ENCODE measurements at places on chromosomes 3 and 15.
A peak's percentile ranks its signal among the peaks of the same experiment; 100 is the strongest.

DNA sequence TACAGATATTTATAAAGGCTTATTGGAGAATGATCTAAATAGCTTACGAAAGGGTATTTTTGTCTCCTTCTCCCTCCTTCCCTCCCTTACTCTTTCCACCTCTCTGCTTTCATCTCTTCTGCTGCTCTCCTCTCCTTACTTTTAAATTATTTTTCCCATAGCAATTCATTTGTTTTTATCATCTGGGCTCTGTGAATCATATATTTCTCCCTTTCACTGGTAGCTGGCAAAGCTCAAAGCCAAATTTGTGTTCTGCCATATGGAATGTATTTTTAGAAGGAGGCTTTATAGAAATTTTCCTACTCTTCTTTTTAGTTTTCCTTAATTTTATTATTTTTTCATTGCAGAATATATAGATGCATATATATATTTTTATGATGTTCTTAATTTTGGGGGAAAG is 385.8 kb downstream of the C3orf38 start:
- no peak for DNase-seq

DNA sequence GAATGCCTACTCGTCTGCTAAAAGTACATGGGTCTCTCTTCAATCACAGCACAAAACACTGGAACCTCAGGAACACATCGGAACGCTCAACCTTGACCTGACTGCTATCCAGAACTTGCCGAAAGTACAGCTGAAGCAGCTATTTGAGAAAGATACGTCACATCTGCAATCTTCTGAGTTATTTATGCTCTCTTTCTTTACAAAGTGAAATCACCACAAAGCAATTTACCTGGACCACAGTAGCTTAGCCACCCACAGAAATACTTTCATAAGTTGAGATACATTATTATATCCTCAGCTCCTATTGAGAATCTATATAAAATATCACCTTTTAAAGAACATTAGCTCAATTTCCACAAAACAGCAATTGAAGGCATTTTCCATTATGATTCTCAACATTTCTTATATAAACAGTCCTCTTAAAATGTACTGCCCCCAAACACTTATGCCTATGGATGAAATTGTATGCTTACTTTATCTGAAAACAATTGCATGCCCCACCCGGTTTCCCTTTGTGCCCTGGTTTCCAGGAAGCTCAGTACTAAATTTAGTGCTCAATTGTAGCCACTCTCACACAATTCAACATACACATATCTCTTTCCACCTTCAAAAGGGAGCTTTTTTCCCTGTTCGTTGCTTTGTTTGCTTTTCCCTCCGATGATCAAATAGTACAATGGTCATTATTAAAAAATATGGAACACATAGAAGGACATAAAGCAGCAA is 31.8 kb downstream of the HEG1 start:
- no peak for DNase-seq

DNA sequence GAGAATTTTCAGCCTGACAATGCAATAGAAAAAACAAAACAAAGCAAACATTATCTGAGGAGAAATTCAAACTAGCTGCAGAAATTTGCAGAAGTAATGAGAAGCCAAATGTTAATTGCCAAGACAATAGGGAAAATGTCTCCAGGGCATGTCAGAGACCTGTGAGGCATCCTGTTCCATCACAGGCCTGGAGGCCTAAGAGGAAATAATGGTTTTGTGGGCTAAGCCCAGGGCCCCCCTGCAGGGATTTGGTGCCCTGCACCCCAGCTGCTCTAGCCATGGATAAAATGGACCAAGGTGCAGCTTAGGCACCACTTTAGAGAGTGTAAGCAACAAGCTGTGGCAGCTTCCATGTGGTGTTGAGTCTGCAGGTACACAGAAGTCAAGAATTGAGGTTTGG is 401.2 kb upstream of the NECTIN3 start:
- no peak for DNase-seq

DNA sequence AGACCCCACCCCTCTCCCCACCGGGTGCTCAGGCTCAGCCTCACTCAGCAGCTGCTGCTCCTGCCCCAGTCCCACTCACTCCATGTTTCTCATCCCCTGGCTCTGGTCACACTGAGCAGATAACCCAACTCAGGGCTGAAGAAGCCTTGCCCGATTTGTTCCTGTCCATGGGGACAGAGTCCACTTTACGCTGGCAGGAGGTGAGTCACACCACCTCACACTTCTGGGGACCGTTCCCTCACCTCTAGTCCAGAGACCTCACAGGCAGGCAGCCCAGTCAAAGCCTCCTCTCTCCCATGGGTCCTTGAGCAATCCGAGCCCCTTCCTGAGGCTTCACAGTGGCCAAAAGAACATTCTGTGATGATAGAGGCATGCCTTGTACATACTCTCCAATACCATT is 1.4 kb downstream of the CIDEC start:
- no peak for DNase-seq

DNA sequence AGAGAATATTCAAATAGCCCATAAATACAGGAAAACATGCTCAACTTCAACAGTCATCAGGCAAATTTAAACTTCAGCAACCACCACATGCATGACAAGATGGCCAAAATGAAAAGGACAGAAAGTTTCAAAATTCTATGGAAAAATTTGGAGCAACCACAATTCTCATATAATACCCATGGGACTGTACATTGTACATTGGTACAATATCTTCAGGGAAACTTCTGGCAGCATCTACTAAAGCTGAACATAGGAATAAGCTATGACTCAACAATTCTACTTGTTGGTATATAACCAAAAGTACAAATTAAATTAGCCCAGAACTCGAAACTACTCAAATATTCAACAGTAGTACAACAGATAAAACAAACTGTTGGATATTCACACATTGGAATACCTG is 847.6 kb downstream of the TBL1XR1 start:
- no peak for DNase-seq

- no peak for DNase-seq
Observed at GRCh38 chr15:62446984-62447383, 281.9 kb upstream of the C2CD4B start.

- DNase-seq, result no peak
Observed at GRCh38 chr3:13580256-13581023, 31.5 kb downstream of the FBLN2 start.

GRCh38 chr3:18809640-18810305 is 338.5 kb upstream of the KCNH8 start:
- no peak for DNase-seq

GRCh38 chr15:22912256-22912655 is 67.9 kb downstream of the CYFIP1 start:
- no peak for DNase-seq

DNA sequence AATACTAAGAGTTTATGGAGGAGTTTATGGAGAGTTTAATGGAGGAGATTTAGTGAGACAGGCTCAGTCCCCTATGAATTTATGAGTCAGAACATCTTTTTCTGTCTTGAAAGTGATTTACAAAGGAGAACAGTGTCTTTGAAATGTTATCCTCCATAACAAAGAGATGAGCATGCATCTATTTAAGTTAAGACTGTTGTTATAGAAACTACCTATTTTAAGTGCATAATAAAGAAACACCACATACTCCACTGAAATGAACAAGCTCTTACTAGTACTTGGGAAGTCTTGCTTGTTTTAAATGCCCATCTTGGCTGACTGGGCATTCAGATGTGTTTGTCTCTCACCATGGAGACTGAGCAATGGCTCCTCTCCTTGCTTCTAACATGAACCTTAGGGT is 118.7 kb upstream of the ACP3 start:
- DNase-seq, result no peak

GRCh38 chr3:61563313-61564271 is 2.2 kb downstream of the PTPRG start:
- peak; percentile 4 for DNase-seq

- no peak for DNase-seq
Observed at GRCh38 chr3:60291115-60291514, 960.1 kb downstream of the FHIT start.

DNA sequence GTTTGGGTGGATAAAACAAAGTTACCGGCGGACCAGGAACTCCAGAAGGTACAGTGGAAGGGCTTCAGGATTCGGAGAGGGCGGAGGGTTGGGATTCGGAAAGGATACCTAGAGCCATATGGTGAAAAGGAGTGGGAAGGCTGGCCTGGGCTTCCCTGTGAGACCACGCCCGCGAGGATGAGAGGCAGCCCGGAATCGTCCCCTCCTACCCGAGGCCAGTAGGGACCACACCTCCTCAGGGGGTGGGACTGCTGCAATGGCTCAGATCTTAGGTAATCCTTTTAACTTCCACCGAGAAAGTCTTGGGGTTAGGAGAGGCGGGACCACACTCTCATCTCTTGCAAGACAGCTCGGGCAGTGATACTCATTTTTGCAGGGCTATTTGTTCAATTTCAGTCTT is 511.3 kb downstream of the OCA2 start:
- DNase-seq, result no peak

- DNase-seq, result no peak
Observed at GRCh38 chr15:66131831-66132230, 121.7 kb downstream of the MEGF11 start.

- no peak for DNase-seq
Observed at GRCh38 chr3:195052939-195053338, 218.0 kb downstream of the XXYLT1 start.

DNA sequence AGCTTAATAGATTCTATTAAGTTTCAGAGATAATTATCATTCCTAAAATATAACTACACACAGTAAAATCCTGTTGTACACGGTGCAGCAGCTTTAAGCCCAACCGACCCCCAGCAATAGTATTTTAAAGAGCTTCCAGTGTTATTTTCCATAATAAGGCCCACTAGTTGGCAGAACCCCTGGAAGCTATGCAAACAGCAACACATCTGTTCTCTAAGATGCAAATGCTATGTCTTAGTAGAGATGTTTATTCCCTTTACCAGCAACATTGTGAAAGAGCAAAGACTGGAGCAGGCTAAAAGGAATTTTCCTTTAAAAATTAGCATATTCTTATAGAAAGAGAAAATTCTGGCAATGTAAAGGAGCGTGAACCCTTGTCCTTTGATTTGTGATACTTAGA is 819.7 kb upstream of the ALCAM start:
- DNase-seq, result no peak

GRCh38 chr15:53203454-53203853 is 413.3 kb upstream of the ONECUT1 start:
- no peak for DNase-seq

DNA sequence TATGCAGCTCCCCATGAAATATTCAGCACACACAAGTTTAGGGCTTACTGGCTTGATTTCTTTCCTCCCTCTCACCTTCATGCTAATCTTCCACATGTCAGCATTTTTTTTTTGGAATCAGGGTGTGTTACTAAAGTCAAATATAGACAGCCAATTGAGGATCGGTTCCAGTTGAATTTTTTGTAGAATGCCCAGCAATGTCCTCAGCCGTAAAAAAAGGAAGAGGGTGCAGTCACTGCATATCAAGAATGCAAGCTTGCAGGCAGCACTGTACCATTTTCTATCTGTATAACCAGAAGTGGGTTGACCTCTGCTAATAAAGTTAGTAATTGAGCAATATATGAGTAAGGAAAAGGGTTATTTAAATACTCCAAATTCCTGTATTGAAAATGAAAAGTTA is 51.4 kb upstream of the CHMP2B start:
- DNase-seq, result no peak

DNA sequence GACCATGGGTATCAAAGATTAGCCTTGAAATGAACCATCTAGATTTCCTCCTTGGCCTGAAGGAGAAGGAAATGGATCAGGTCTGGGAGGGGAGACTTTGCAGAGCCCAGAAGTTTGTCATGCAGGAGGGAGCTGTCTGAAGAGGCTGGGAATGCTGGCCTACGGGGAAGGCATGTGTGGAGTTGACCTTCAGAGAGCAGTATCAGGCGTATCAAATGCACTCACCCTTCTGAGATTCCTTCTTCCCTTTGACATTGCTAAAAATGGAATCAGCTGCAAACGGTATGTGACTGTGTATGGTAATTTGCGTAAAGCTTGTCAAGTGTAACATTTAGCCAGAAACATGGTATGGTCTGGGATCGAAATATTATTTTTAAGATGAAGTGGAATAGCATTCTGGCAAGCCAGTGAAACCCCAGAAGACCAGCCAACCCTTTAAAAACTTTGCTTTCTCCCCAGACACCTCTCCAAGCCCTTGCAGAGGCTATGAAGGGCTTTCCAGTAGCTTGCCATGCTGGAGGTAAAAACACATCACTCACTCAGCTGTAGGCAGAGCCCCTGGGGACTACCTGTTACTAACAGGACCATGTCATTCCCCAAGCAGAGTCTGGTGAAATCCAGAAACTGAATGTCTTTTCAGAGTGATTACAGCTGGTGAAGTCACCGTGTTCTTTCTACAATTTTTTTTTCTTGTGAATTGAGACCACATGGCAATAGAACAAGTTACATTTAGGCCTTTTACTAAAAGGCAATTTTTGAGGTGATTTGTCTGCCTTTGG is 174.7 kb upstream of the SLC24A5 start:
- no peak for DNase-seq

DNA sequence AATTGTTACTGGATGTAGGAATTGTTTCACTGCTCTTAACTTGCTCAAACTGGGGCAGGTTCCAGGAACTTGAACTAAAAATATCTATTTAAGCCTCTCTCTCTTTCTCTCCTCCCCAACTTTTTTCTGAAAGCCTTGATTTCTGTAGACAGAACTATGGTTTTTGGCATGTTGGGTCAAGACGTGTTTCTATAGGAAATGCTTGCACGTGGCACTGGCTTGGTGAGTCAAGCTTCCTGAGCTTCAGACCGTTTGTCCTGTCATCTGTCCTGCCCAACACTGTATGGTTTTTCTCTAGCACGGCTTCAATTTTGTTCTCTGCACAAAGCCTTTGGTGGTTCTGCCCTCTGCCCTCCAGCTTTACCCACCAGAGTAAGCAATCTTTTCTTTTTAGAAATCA is 13.5 kb downstream of the EAF1 start:
- DNase-seq, result no peak

DNA sequence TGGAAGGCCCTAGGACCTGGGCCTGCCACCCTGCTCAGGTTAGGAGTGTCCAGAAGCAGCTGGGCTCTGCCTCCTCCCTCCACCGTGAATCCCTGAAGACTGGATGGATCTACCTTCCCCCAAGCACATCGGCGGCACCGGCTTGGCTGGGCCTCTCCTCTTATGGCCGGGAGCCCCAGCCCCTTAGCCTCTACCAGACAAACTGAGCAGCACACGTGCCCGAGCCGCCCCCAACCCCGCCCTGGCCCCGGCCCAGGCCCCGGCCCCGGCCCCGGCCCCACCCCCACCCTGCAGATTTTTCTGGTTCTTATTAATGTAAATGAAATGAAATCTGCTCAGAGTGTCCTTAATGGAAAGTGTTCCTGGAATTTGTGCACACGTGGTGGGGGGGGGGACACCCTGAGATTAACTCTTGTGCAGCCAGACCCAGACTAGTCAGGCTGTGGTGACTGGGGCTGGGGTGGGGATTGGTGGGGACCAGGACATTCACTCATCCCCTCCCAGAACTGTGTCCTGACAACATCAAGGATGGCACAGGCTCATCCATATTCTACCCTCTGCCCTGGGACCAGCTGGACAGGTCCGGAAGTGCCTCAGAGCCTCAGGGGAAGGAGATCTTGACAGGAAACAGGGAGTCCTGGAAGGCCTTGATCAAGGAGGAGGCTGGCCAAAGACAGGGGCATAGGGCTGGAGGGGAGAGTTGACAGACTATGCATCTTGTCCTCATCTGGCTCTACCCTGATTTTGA is 30.9 kb upstream of the SEMA3F start:
- DNase-seq, result no peak
